ENCODE measurements at places on chromosomes 4 and X.

DNA sequence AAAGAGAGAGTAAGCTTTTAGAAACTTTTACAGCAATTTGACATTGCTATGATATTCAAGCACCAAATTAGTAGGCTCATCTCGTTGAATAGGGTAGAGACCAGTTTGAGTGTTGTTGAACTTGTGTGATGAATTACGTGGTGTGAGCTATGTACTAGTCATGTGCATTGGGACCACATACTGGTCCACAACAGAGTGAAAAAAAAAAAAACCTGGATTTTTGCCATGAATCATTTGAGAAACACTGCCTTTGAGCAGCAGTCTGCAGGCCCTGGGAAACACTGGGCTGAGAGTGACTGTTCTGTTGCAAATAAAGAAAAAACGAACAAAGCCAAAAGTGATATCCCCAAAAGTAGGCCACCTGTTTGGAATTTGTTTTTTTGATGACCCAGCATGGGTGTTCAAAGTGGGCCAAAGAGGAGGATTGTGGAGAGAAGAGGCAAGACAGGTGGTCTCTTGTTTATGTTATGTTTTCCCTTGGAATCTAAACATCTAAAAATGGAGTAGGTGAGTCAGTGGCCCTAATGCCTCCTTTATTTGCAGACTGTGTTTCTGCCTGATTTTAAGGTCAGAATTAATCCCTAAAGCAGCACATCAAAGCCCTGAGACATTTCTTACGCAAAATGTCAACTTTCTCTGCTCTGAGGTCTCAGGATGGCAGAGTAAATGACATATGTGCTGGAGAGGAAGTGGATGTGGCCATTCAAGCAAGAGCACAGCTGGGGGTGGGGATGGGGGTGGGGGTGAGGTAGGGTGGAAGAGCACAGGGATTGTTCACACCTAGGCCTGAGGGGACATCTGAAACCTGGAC, 33.5 kb downstream of the TAF7L start:
- DNase-seq: no peak

GRCh38 chrX:107826238-107827029, 768 bp downstream of the MID2 start:
- DNase-seq: peak; percentile 78

- DNase-seq: no peak
Observed at GRCh38 chrX:111483881-111484280, 27.6 kb upstream of the SERTM2 start.

- DNase-seq: no peak
Observed at GRCh38 chrX:50860518-50860917, 46.5 kb upstream of the SHROOM4 start.

DNA sequence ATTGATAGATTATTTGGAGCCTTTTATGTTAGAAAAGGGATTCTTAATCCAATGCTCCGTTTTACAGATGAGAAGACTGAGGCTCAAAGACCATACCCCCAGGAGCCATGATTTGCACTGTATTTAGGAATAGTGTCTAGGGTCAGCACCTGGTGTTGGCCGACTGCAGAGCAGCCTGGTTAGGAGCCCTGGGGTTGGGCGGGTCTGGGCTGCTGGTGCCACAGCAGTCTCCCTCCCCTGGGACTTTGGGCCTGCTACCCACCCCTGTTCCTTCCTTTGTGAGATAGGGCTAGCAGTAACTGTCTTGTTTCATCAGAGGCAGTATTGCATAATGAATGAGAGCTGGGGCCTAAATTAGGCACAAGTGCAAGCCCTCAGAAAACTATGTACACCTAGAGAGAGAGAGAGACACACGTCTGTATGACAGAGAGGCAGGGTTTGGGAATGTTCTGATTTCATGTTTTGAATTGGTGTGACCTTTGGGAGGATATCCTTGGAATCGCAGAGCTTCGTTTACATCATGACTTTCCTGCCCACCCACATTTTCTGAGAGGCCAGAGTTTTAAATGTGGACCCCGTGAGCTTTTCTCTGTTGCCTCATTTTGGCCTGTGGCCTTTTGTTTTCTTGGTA, 111.7 kb downstream of the PTTG2 start:
- no peak for DNase-seq

DNA sequence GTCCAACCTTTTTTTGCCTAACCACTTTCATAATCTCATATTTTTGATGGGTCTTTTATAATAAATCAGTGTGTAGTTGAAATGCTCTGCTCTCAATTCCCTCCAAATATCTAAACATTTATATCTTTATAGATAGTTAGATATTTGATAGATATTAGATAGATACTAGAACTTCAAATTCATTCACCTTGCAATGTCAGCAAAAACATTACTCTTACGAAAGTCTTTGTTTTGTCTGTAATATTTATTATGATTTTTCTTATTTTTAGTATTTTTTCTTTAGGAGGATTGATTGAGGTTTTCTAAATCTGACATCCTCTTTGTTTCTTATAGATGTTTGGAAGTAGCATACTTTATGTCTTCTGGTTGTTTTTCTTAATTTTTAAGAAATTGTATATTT, 2563.6 kb downstream of the PCDH7 start:
- DNase-seq: no peak

DNA sequence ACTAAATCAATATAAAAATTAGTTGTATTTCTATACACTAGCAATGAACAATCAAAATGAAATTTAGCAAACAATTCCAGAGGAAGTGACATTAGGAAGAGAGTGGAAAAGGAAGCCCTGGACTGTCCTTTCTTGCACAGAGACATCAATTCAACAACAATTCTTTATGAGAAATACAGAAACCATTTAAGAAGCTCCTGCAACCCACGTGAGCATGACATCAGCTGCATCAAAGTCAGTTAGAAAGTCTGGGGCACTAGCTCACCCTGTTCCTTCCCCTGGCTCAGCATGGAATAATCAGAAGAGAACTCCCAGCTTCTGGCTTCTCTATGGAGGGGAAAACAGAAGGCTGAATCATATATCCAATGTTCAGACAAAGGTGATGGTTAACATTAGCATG, 48.6 kb upstream of the STARD8 start:
- DNase-seq: no peak

DNA sequence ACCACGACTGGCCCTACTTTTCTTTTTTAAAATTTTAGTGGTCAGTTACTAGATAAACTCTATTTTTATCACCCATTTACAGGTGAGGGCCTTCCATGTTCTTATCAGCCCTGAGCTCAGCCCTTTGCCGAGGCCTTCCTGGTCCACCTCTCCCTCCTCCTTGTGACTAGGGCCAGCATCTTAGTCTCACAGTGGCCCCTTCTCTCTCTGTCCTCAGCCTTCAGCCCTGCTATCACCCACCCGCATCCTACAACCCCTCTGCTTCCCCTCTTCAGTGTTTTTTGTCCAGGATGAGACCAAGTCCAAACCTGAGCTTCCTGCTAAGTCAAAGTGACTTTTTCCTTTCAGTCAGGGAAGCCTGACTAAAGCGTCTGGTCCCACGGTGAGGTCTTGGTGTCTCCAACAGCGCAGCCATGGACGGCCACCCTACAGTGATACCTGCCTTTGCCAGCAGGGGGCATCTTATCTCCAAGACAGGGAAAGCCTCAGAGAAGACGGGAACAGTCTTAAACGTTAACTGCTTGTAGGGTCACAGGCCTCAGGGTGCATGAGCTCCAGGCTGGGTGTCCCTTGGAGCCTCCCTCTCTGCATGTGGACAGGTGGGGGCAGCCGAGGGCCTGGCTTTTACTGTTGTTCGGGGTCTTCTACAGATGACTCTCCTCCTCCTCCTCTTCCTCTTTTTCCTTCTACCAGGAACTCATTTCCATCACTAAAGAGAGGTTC, 11.7 kb upstream of the GAGE10 start:
- peak; percentile 92 for DNase-seq

- DNase-seq: peak; percentile 54
Observed at GRCh38 chrX:101595739-101596419, 21.9 kb downstream of the ARMCX6 start.

DNA sequence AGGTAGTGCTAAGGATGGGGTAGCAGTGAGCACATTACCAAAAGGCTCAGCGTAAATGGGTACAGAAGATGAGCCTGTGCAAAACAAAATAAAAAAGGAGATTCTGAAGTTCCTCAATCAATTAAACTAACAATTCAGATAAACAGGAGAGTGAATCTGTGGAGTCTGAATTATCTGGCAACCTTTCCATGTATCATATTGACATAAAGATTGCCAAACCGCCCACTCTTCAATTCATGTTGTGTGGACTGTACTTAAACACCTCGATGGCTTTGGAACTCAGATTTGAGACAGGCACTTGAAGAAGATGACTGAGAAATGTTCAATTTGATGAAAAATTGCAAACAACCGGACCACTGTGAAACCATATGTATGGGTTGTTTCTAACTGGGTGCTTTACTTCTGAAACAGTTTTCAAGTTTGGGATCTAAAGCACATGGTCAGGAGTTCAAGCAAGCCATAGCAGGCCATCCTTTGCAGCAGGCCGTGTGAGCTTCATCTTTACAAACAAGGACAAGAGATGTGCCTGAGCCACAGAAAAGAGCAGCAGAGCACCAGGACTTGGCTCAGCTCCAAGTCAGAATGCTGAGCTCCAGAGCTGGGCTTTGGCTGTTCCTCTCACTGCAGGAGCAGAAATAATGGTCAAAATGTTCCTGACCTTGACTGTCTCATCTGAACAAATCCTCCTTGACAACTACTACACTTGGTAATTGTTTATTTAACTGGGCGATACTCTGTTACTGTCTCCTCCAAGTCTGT, 108.1 kb downstream of the MGST2 start:
- no peak for DNase-seq

- DNase-seq: no peak
Observed at GRCh38 chr4:90060039-90060438, 67.2 kb upstream of the CCSER1 start.

All from endodermal cell (in vitro differentiated cells).